ENCODE measurements at places on chromosomes 6 and 20.

- no peak for DNase-seq
These were observed 33.0 kb downstream of the MRAP2 start for GRCh38 chr6:84066536-84066935.

- no peak for DNase-seq
These were observed 13.3 kb upstream of the TREM2 start for GRCh38 chr6:41176189-41176588.

DNA sequence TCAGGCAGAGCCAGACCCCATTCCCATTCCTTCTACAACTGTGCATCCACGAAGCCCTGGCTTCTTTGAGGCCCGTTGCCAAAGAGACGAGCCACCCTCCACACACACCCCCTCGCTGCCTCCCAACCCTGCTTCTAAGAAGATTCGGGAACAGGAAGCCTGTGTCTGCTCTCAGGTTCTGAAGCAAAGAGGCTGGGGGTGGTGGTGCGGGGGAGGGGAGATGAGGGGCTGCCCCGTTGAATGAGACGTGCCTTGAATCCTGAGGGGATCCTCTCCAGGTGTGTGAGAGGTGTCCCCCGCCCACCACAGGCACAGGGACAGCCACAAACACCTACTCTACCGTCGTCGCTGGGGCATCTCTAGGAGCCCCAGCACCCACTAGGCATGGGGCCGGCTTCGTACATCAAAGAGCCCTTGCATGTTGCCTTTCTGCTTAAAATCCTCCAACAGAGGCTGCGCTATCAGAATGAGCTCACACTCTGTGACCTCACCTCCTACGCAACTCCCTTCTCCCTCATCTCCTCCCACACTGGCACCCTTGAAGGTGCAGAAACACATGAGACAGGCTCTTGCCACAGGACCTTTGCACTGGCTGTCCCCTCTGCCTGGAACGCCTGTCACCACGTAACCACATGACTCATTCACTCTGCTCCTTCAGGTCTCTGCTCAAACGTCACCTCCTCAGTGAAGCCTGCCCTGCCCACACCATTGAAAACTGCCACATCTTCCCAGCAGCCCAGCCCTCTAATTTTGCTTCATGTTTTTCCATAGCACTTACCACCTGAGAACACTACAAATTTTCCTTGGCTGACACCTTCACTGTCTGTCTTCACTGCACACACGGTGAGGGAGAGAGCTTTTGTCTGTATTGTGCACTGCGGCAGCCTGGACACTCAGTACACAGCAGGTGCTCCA, 58.5 kb downstream of the PREX1 start:
- DNase-seq: peak; percentile 95

DNA sequence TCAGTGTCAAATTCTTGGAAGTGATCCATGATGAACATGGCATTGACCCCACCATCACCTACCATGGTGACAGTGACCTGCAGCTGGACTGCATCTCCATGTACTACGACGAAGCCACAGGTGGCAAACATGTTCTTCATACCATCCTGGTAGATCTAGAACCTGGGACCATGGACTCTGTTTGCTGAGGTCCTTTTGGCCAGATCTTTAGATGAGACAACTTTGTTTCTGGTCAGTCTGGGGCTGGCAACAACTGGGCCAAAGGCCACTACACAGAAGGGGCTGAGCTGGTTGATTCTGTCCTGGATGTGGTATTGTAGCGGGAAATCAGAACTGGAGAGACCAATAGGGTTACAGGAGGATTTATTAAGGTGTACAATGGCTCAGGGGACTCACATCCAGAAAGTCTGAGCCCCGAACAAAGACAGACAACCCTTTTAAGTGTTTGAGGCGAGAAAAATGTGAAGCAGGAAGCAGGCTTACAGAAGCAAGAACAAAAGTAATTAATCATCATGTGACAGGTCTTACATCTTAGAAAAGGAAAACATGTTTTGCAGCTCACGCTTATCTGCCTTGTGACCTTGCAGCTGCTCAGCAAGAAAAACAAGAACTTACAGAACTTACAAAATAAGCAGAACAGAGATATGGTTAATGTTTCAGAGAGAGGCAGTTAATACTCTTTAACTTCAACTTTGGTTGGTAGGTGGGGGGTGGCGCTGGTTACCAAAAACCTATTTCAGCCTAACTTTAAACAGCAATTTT, 58.8 kb upstream of the MOCS1 start:
- no peak for DNase-seq

- DNase-seq: no peak
These were observed 518.1 kb downstream of the TFAP2A start for GRCh38 chr6:9896806-9897205.

DNA sequence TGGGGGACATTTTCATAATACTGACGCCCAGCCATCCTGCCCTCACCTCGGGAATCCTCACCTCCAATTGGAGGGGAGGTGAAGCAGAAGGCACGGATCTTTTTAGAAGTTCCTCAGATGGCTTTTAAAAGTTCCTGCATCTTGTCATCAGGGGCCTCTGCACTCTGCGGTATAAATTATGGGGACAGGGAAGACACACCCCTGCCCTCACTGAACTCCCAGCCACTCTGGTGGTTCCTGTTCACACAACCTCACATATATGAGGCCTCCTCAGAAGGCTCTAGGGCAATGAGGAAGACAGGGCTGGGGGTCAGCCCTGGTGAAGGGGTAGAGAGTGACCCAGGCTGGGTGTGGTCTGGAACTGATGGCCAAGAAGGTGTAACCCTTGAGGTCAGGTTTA, 187.0 kb downstream of the SOD2 start:
- DNase-seq: no peak

DNA sequence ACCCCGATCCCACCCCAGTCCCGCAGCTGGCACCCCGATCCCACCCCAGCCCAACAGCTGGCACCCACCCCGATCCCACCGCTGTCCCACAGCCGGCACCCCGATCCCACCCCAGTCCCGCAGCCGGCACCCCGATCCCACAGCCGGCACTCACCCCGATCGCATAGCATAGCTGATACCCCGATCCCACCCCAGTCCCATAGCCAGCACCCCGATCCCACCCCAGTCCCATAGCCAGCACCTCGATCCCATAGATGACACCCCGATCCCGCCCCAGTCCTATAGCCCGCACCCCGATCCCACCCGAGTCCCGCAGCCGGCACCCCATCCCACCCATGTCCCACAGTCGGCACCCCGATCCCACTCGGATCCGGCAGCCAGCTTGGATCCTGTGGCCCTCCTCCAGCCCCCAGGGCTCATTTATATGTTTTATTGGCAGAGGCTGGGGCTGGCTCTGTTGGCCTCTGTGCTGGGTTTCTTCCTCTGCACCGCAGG, 897 bp upstream of the GMEB2 start:
- no peak for DNase-seq

DNA sequence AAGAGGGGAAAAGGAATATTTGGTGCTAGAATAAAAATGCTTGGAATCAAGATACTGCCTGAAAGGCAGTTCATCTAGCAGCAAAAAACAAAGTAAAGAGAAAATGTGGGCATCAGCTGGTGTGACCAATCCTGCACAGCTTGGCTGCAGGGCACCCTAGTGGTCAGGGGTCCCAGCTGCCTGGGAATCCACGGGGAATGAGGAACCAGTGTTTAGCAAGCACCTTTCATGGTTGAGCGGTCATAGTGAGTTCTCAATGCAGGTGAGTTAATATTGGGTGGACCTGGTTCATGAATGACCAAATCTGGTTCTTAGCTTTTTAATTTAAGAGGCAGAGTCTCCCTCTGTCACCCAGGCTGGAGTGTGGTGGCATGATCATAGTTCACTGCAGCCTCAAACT, 53.3 kb downstream of the CAP2 start:
- DNase-seq: no peak

DNA sequence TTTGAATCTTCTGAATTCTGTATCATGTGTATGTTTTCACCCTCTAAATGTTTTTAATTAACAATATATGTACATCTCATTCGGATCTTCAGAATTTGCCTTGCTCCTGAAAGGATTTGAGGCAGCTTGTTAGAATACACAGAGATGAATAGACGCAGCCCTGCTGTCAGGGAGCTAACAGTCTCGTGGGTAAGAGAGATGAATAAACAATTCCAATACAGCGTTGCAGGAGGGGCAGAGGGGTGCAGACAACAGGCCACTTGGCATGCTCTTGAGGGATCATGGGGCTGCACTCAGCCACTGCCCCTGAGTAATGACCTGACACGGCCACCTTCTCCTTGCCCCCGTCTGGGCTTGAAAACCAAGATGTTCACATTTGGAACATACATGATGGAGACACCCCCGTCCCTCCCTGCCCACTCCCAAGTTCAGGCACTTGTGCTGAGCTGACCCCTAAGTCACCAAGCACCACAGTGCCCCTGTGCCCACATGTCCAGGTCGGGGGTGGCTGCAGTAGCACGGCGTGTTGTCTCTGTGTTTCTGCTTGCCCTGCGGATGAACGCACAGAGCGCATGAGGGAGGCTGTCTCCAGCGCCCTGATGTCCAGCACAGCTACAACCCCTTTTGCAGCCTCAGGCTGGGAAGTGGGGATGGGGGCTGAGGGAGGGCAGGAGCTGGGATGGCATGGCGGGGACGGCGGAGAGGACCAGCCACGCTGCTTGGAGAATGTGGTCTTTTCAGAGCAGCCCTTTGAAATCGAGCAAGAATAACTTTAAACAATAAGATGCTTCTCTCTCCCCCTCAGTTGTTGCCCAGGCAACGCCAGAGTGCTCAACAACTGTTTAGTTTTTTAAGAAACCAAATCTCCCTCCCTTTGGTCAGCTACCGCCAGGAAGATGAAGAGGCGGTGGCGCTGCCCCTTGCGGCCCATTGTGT, 33.0 kb upstream of the CDH22 start:
- no peak for DNase-seq

DNA sequence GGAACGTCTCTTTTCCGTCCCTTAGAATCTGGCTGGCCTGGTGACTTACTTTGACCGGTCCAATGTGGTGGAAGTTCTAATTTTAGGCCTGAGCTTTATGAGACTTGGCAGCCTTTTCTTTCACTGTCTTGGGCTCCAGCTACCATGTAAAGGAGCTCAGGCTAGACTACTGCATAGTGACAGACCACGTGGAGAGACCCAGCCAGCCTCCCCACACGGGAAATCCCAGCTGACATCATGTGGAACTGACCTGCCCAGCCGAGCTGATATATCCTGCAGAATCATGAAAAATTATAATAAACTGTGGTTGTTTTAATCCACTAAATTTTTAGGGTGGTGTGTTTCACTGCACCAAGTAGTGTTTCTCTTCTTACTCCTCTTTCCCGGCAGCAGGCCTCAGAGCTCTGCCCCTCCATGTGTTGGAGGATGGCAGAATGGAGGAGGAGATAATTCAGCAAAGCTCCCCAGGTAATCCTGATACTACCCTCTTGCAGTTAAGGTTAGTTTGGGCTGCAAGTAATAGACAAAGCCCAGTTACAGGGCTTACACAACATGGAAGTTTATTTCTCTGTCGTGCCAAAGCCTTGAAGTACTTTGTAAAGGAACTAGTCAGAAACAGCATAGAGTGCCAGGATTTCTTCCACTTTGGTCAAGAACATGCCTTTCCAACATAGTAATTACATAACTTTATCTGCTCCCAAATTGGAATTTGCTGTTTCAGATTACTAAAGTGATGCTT, 87.5 kb downstream of the SH3BGRL2 start:
- no peak for DNase-seq

DNA sequence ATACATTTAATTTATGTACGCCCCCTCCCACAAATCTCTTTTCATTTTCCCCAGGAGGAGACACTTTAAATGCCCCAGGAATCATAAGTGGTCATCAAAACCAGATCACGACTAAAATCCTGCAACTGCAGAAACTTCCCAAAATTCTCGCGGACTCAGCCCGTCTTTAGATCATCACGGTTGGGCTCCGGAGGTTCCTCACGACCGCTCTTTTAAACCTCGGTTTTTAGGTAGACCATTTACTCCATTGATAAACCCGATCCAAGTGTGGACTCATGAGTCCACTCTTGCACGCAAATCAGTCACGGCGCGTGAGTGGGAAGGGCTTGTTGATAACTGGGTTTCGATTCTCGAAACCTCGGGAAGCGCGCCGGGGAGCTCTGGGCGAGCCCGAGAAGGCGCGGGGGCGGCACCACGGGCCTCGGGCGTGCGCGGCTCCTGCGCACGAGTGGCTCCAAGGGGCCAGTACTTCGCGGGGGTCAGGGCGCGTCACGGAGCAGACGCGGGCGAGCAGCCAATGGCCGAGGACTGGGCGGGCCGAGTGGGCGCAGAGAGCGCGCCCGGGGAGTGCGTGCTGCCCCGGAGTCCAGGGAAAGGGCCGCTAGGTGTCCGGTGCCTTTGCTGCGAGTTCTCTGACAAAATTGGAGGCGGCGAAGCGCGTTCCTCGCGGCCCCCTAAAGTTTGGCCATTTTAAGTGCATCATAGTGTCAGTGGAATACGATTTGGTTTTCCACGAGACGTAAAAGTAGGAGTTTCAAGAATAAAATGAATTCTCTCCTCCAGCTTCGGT, 635 bp upstream of the TENT5A start:
- DNase-seq: peak; percentile 26

DNA sequence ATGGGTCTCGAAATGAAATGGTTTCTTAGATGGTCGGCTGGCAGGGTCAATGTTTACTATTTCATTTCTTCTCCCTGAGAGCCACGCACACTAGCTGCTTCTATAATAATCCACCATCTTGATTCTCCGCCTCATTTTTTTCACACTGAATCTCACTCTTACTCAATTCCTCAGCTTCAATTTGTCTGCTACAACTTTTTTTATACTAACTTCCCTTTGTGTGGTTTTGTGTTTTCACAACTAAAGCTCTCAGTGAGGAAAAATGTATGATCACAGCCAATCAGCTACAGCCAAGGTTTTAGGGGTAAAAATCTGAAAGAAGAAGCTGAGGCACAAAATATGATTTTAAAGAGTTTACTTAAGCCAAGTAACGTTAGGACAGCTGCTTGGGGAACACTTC, 1309.4 kb downstream of the EPHA7 start:
- DNase-seq: no peak

DNA sequence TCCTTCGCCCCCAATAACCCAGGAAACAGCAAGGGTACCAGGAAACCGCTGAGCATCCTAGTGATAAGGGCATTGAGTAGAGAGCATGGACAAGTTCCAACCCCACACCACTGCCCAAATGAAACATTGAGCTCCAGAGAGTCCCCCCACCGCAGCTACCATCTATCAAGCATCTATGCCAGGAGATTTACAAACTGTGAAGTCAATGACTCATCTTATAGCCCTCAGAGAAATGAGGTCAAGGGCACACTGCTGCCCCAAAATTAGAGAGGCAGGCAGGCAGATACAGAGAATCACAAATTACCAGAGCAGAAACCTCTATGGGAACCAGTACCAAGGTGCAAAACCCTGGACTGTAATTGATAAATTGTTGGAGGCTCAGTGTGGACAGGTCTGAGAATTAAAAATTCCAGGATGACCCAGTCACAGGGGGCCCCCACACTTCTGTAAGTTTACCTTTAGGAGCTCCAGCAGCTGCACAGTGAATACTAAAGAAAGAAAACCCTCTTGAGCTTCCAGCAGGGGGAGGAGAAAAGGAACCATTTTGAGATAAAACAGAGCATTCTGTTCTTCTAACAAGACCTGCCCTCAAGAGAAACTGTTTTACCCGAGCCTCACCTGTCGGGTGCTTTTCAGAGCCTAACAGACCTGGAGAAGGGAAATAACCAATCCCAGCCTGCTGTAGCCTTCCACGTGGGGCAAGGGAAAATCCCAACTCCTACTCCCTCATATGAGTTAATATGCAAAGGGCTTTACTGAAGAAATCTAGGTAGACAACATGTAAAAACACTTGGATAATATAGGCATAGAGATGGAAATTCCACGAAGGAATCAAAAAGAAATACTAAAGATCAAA, 118.0 kb upstream of the ARID1B start:
- DNase-seq: no peak

GRCh38 chr6:34154668-34155447, 9.0 kb upstream of the GRM4 start:
- peak; percentile 54 for DNase-seq

GRCh38 chr20:32436968-32437367, 78.8 kb downstream of the ASXL1 start:
- DNase-seq: no peak

- no peak for DNase-seq
These were observed 104.6 kb downstream of the TFAP2A start for GRCh38 chr6:10310330-10310653.

Measured in stimulated activated CD8-positive, alpha-beta memory T cell treated with anti-CD3 and anti-CD28 coated beads, Interleukin-7, amount 100 ng/mL, for 4 hours (primary cell).